ENCODE measurements at places on chromosomes 1 and 21.

DNA sequence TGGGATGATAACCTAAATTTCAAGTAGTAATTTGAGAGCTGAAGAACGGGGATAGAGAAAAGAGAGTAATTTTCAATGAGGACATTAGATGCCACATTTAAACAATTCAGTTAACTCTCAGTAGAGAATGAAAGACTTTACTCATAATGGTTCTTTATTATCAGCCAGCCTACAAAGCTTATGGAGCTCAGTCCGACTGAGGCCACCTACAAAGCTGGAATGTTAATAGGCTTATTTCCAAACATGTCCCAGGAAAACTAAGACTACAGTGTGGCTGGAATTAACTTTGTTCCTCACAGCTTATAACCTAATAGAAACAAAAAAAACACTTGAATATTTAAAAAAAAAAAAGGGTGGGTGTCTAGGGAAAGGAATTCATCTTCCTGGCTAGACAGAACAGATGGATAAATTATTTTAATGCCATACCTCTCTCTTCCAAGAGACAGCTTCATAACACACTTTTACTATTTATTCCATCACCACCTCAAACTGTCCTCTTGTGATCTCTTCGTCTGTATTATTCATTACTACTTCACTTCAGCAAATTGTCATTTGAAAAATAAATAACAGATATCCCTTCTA is 9.8 kb downstream of the SLC19A2 start:
- DNase-seq = no peak

GRCh38 chr1:164664127-164664526 is 105.1 kb downstream of the PBX1 start:
- no peak for DNase-seq

DNA sequence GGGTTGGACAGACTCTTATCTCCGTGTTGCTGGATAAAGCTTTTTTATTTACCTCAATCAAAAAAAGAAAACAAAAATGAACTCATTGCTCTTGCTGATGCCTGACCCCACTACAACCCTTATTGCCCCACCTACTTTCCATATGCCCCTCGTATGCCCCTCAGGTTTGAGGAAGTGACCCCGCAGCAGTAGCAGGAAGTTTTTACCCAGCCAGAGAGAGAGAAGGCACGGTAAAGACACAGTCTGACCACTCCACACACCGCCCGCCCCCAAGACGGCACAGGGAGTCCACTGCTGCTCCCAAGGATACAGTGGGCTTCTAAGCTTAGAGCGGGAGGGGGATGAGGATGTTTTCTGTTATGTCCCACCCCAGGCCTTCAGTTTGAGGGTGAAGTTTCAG is 9.8 kb downstream of the PLEKHO1 start:
- no peak for DNase-seq

- DNase-seq = no peak
Observed at GRCh38 chr1:106676021-106676420, 380.5 kb upstream of the PRMT6 start.

GRCh38 chr1:84037758-84038611 is 39.1 kb upstream of the TTLL7 start:
- no peak for DNase-seq

DNA sequence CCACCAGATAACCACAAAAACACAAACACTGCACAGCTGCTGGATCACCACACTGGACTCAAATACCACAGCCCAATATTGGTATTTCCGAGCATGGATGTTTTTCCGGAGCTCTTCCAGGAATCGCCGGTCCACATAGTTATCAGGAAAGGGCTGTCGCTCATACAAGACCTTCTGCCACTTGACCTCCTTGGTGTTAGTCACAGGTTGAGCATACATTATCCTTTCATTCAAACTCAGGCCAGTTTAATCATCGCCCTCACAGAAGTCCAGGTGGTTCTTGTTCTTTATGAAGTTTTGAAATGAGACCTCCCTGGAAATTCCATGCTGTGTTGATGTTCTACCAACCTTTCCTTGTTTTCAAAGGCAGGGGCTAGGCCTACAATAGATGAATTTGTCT is 1.5 kb downstream of the PIGC start:
- no peak for DNase-seq

GRCh38 chr1:117695796-117696490 is 90.1 kb downstream of the TENT5C start:
- no peak for DNase-seq

- DNase-seq = no peak
Observed at GRCh38 chr1:160776178-160776577, 19.8 kb upstream of the LY9 start.

- DNase-seq = no peak
Observed at GRCh38 chr1:2303781-2304180, 75.7 kb downstream of the SKI start.

GRCh38 chr1:118481126-118481525 is 296.1 kb upstream of the SPAG17 start:
- no peak for DNase-seq

GRCh38 chr1:92030656-92031107 is 897 bp downstream of the EPHX4 start:
- no peak for DNase-seq

DNA sequence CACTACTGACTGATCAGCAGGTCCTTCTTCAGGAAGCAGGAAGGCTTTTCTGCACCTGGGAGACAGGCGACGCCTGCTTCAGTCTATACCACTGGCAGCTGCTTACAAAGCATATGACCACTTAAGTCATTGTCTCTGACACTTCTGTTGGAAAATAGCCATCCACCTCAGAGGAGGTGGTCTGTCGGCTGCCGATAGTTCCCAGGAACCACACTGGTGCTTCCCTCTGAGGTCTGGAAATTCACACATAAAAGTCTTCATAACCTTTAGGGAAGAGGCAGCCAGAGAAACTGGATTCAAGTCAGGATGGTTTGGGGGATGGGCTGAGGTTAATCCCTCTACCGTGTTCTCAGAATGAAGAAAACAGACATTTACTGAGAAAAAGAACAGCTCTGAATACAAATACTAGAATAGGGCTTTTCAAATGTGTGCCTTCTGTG is 15.6 kb upstream of the SRP9 start:
- no peak for DNase-seq

DNA sequence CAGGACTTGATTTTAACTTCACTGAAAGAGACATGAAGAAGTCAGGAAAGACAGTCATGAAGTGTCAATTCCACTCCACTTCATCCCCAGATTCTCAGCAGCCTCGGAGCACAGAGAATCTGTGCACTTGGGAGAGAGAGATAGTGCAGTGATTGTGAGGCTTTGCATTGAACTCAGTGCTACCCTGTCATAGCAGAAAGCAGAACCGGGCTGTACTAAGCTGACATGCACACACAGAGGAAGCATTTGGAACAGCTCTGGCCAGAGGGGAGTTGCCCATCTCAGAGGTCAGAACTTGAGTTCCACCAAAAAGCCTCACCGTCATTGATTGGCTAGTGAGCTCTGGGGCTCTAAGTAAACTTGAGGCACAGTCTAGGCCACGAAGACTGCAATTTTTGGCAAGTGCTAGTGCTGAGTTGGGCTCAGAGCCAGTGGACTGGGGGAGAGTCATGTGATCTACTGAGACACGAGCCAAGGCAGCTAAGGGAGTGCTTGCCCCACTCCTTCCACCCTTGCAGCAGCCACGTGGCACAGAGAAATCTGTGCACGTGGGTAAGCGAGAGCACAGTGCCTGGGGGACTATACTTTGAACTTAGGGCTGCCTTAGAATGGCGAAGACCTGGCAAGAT is 810.2 kb upstream of the ADAMTS5 start:
- no peak for DNase-seq

- no peak for DNase-seq
Observed at GRCh38 chr1:212452323-212453155, 19.8 kb downstream of the NENF start.

DNA sequence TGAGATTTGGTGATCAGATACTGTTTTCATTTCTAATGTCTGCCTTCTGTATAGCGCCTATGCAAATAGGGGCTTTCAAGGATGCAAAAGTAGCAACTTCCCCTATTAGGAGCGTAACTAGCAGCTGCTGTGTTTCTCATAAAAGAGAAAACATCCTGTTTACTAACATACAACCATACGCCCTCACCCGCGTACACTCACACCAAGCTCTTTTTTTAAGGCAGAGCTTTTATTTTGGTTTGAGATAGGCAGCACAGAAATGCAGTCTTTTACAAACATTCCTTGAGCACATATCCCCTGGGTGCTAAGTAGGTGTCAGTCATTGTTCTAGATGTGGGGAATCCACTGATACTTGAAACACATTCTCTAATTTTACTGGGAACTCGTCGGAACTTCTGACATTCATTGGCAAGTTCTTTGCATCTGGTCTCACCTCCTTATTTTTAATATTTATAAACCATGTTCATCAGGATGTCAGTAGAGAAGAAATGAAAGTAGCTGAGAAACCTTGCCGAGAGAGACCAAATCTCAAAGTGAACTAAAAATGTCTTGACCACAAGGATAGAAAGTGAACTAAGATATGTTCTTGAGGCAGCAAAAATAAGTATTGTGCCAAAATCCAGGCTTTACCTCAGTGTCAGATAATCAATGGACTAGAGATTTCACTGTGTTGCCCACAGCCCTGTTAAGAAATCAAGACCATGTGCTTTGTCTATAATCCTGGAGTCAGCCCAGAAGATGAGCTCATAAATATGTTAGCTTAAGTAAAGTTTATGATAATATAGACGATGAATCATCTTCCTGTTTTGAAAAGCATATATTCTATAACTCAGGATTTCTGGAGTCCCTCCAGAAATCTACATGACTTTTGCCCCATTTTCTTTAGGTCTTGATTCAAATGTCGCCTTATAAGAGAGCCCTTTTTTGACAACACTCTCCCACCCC is 350.9 kb downstream of the ST6GALNAC3 start:
- no peak for DNase-seq

GRCh38 chr1:20956272-20956671 is 169.2 kb upstream of the HP1BP3 start:
- no peak for DNase-seq

- no peak for DNase-seq
Observed at GRCh38 chr1:87028576-87028975, 114.1 kb downstream of the HS2ST1 start.

- no peak for DNase-seq
Observed at GRCh38 chr1:206039046-206039973, 13.7 kb upstream of the RHEX start.

GRCh38 chr1:15959827-15960446 is 16.0 kb downstream of the ZBTB17 start:
- DNase-seq = no peak

DNA sequence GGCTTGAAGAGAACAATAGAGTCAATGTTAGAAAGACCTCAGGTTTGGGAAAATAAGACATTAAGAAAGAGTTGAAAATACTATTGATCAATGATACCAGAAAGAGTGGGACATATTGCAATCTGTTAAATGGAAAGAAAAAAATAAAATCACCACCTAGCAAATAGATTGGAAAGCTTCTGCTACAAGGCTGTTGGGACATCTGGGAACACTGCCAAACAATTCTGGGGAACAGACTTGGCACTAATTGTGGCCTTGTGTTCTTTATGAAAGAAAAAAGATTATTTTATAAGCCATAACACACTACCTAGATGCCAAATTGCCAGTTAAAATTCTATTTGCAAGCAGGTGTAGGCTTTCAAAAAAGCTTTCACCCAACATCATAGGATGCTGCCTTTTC is 137.8 kb downstream of the TSEN15 start:
- peak; percentile 15 for DNase-seq
